Fibroblast of lung (primary cell): ENCODE measurements at places on chromosomes 3 and 15. TPM values are rescaled to one million over a fixed set of nuclear protein-coding genes. Genes with fewer than 3 reads are reported as not detected.

TIGIT gene
- total RNA-seq = not detected in 2 replicates

IGSF10 gene
- total RNA-seq = 45.9 and 55.0 TPM in 2 replicates

CNTN3 gene
- 3.9 and 8.3 TPM in 2 replicates for total RNA-seq

ARID3B gene
- total RNA-seq = 0.99 and 1.0 TPM in 2 replicates

DNA sequence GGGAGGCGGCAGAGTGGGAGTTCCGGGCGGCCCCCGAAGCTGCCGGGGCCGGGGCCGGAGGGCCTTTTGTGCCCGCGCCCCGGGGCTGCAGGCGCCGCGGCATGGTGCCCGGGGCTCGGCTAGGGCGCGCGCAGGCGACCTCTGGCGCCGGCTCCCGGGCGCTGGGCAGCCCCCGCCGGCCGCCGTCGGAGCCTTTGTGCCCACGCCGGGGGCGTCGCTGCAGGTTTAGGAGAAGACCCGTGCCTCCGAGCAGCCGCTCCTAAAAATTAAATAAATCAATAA lies 299 bp downstream of the PAQR9 start:
- H3K4me1 ChIP-seq = no peaks in the 10 kb centered on the region
- H3K27ac ChIP-seq = no peak overlapping the region
- no peak for DNase-seq

GRCh38 chr3:164879201-164879600 lies 199.1 kb downstream of the SI start:
- DNase-seq = no peak
- no peaks in the 10 kb centered on the region for H3K27me3 ChIP-seq
- H3K4me3 ChIP-seq = no peak overlapping the region
- no peak overlapping the region for H3K27ac ChIP-seq

DNA sequence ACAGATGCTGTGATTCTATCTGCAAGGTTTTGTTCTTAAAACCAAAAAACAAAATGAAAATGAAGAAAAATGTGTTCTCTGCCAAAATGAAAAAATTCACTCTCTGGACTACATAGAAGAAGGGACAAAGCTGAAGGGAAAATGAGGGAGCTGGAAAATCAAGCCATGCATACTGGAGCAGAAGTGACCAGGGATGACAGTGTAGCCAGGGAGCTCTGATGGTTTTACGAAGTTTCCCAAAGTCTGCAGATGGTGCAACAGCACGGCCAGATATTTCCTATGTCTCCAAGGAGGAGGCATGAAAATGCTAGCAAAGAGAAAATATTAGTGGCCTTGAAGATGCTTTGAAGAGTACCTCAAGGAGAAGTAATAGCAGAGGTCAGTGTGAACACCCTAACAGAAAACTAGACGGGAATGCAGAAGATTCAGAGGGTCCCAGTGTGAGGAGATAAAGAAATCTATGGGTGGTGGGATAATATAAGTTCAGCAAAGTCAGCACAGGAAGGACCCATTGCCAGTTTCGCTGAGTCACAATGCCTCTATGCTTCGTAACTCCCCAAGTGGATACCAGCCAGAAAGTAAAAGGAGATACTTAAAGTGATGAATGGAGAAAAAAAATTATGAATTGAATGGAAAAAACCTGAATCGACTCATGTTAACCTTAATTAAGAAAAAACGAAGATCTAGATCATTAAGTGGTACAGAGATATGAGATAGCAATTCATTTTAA lies 39.0 kb upstream of the POMGNT2 start:
- peaks cover 2% of the 10 kb centered on the region for H3K27me3 ChIP-seq
- no peaks in the 10 kb centered on the region for H3K36me3 ChIP-seq
- no peaks in the 10 kb centered on the region for H3K4me1 ChIP-seq
- peak; percentile 68 for DNase-seq
- no peak overlapping the region for H3K27ac ChIP-seq

- H3K36me3 ChIP-seq = peaks cover 3% of the 10 kb centered on the region
- no peaks in the 10 kb centered on the region for H3K27me3 ChIP-seq
- H3K4me1 ChIP-seq = peaks cover 4% of the 10 kb centered on the region
- no peak overlapping the region for H3K27ac ChIP-seq
- DNase-seq = no peak
These were observed 28.5 kb downstream of the ACKR4 start for GRCh38 chr3:132625613-132626012.

DNA sequence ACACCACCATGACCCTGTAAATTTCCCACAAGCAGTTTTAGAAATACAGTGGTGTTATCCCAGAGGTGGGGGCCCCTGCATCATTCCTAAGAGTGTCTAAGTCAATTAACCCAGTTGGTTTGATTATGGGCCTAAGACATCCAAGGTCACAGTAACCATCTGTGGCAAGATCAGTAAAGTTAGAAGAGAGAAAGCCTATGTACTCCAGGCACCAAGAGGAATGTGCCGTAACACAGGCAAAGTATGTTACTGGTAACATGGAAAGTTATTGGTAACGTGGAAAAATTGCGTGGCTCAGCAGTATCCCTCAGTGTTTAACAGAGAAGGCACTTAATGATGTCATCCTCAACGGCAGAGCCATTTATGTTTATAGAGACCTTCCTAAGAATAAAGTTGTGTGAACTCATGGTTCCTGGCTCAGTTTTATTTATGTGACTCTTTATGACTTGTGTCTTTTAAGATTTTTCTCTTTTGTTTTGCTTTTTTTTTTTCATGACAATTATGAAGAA lies 144.1 kb upstream of the RASGRP1 start:
- no peak overlapping the region for H3K27ac ChIP-seq
- peaks cover 4% of the 10 kb centered on the region for H3K4me1 ChIP-seq
- no peaks in the 10 kb centered on the region for H3K36me3 ChIP-seq
- peak; percentile 45 for DNase-seq
- no peak overlapping the region for H3K4me3 ChIP-seq

DNA sequence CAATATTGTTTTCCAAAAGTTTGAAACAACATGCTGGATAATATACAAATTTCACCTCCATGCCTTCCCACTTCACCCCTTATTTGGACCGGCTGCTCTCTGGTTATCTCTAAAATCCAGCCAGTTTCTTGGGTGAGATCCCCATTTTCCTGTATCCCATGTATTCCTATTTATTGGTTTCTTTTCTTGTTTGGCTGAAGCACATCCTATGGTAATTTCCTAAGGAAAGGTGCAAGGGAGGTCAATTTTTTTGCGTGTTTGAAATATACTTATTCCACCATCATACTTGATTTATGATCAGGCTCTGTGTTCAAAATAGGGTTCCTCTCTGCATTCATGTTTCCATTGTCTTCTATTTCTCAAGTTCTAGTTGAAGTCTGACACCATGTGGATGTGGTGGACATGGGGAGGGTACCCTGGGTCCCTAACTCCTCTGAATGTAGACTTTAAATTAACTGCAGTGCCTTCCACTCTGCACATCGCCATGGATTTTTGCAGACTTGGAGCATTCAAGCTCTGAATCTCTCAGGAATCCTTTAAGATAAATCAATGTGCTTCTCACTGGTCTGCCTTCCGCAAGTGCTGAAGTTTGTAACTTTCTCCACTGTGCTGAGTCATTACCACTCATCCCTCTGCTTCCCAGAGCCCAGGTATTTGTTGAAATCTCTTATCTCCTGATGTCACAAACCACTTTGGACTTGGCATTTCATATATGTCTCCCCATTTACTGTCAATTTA lies 52.1 kb upstream of the TLE3 start:
- H3K27me3 ChIP-seq = peaks cover 5% of the 10 kb centered on the region
- H3K4me3 ChIP-seq = no peak overlapping the region
- no peaks in the 10 kb centered on the region for H3K36me3 ChIP-seq
- H3K4me1 ChIP-seq = peaks cover 8% of the 10 kb centered on the region
- no peak overlapping the region for H3K27ac ChIP-seq
- DNase-seq = peak; percentile 46

GRCh38 chr15:43420435-43420834 lies 49.5 kb downstream of the TUBGCP4 start:
- no peak overlapping the region for H3K4me3 ChIP-seq
- peaks cover 15% of the 10 kb centered on the region for H3K36me3 ChIP-seq
- no peaks in the 10 kb centered on the region for H3K4me1 ChIP-seq
- H3K27me3 ChIP-seq = no peaks in the 10 kb centered on the region
- H3K27ac ChIP-seq = no peak overlapping the region

GRCh38 chr3:66472313-66473134 lies 28.3 kb downstream of the LRIG1 start:
- H3K27ac ChIP-seq = peak overlapping the region; percentile 44
- H3K4me1 ChIP-seq = peaks cover 14% of the 10 kb centered on the region
- no peak overlapping the region for H3K4me3 ChIP-seq
- H3K27me3 ChIP-seq = no peaks in the 10 kb centered on the region
- DNase-seq = peak; percentile 69

DNA sequence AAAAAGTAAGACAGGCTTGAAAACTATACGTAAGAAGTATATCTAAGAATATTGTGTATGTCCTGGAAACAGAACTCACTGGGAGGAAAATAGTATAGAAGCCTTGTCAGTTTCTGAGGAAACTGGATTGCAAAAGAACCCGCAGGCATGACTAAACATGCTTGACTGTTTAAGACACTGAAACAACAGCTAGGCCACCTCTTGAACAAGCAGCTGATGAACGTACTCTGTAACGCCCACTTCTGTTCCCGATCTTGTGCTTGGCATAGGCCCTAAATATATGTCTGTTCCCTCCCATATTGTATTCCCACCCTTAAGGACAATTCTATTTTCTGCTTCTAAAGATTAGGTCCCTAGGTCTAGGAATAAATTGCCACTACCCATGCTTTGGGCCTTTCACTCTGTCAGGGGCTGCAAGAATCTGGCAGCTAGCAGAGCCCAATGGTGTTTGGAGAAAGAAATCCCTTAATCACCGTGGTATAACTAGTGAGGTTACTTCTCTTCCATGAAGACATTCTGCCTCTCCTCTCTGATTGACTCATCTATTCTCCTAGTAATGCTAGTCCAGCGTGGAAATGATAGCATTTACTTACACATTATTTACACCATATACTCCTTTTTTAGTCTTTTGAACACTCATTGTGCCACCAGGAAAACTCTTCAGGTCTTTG lies 46.2 kb downstream of the CD200 start:
- DNase-seq = peak; percentile 97
- H3K4me3 ChIP-seq = no peak overlapping the region
- H3K36me3 ChIP-seq = no peaks in the 10 kb centered on the region

DNA sequence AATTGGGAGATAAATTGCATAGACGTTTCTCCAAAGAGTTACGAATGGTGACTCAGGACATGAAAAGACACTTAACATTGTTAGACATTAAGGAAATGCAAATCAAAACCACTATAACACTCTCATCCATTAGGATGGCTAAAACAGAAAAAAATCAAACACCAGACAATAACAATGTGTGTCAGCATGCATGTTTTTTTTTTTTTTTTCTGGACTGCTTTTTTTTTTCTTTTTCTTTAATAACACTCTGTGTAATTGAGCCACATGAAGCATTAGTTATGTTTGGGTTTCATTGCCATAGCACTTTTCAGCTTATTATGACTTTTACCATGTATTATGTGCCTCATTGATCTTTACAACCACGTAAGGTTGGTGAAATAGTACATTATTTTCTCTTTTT lies 95.0 kb downstream of the NFKBIZ start:
- no peak for DNase-seq
- no peaks in the 10 kb centered on the region for H3K36me3 ChIP-seq
- peaks cover 11% of the 10 kb centered on the region for H3K4me1 ChIP-seq
- H3K4me3 ChIP-seq = no peak overlapping the region
- H3K27me3 ChIP-seq = no peaks in the 10 kb centered on the region

DNA sequence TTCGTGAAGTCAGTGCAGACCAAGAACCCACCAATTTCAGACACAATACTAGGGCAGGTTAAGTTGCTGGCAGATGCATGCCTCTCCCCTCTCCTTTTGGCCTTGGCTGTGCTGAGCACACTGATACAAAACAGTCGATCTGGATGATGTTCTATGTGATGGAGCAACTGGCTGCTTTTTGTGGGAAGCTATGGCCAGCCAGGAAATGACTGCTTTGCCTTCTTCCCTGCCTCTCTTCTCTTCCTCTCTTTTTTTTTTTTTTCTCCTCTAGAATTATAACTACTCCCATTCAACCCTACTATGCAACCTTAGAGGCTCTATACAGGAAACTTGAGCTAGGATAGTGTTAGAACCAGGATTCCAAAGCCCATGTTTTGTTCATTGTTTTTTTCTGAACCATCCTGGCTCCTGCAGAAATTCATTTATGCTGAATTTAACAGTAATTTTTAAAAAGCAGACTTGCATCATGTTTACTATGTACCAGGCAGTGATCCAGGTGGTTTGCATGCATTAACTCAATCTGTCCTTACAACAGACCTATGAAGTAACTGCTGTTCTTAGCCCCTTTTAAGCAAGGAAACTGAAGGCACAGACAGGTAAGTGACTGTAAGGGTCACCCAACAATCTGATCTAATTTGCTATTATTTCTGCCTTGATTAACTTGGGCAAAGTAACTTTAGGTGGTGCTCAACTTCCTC lies 62.9 kb downstream of the PLD1 start:
- H3K36me3 ChIP-seq = no peaks in the 10 kb centered on the region
- H3K27me3 ChIP-seq = no peaks in the 10 kb centered on the region
- no peaks in the 10 kb centered on the region for H3K4me1 ChIP-seq
- no peak overlapping the region for H3K27ac ChIP-seq

- H3K36me3 ChIP-seq = no peaks in the 10 kb centered on the region
- H3K27me3 ChIP-seq = no peaks in the 10 kb centered on the region
- H3K4me3 ChIP-seq = no peak overlapping the region
- no peaks in the 10 kb centered on the region for H3K4me1 ChIP-seq
- no peak overlapping the region for H3K27ac ChIP-seq
These were observed 115.9 kb downstream of the TOP2B start for GRCh38 chr3:25548836-25549235.
